ENCODE measurements at places on chromosomes 2 and 18. TPM values are rescaled to one million over a fixed set of nuclear protein-coding genes. Genes with fewer than 3 reads are reported as not detected.
A peak's percentile ranks its signal among the peaks of the same experiment; 100 is the strongest.

DNA sequence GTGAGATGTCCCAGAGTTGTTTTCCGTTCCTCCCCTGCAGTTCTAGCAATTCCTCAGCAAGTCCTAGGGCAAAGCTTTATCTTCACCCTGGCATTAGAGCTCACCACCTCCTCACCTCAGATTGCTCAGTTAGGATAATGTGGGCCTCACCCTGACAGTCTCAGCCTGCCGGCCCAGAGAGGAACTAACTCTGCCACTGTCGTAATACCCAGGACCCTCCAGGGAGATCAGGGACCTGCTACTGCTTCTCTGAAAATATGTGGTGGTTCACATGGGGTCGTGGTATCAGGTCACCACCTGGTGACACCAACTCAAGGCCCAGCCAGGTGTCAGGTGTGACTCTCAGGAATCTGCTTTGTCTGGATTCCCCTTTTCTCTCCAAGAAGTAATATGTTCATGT lies 120.7 kb downstream of the FEZ2 start:
- no peak for DNase-seq

- DNase-seq: no peak
These were observed 82.6 kb downstream of the ZNF532 start for GRCh38 chr18:58947136-58947732.

The GPR45 gene
- total RNA-seq: not detected

The FBXO15 gene
- total RNA-seq: 1.1 TPM

DNA sequence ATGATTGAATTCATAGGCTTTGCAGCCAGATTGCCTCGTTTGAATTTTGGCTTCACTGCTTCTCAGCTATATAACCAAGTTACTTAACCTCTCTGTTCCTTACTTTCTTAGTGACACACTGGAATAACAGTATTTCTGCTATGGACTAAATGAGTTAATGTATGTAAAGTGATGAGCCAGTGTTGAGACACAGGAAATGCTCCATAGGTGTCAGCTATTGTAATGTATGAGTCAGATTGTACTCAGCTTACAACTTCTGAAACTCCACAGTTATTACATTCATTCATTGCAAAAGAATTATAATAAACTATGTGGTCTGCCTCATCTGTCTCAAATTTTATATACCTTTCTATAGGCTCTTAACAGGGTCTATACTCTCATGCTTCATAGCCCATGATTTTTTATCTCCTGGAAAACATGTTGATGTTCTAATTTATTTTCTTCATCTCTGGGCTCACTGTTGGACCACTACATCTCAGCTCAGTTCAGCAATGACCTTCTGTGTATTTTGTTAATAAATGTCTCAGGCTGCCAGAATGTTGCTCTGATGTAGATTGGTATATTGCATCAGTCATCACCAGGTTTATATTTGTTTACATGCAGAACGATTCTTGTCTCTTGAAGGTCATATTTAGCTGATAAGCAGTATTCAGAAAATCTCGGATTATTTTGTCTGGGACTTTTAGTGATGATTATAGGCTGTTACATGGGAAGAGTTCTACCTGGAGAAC lies 76.2 kb downstream of the MAP3K20 start:
- DNase-seq: peak; percentile 87

- DNase-seq: no peak
These were observed 3.6 kb downstream of the LIMS2 start for GRCh38 chr2:127671557-127672302.

The CHPF gene
- total RNA-seq: 52.4 TPM

- DNase-seq: peak; percentile 66
These were observed 54.3 kb downstream of the CDK15 start for GRCh38 chr2:201860636-201861066.

- DNase-seq: no peak
These were observed 43.9 kb upstream of the GALR1 start for GRCh38 chr18:77205769-77206168.

- no peak for DNase-seq
These were observed 161.1 kb downstream of the GFPT1 start for GRCh38 chr2:69225933-69226332.

The THOC1 gene
- total RNA-seq: 43.0 TPM

DNA sequence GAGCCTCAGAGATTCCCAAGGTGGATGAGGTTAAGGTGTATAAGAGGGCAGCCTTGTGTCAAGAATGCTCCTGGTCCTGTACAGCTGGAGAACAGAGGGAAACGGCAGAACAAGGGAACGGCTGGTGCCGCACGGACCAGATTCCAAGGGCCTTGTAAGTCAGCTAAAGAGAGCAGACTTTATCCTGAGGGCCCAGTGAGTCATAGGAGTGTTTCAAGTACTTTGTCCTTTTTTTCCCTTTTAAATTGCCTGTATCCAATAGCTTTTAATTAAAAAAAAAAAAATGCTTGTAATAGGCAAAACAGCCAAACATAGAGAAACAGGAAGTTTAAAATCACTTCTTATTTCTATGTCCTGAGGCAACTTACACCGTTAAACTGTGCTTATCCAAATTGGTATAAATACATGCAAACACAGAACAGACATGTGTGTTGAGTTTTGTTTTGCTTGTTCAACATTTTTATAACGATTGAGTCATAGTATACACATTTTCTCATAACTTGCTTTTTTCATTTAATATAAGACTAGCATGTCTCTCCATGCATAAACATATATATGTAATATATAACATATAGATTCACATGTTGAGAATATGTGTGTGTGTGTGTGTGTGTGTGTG lies 42.1 kb upstream of the EVA1A start:
- no peak for DNase-seq

DNA sequence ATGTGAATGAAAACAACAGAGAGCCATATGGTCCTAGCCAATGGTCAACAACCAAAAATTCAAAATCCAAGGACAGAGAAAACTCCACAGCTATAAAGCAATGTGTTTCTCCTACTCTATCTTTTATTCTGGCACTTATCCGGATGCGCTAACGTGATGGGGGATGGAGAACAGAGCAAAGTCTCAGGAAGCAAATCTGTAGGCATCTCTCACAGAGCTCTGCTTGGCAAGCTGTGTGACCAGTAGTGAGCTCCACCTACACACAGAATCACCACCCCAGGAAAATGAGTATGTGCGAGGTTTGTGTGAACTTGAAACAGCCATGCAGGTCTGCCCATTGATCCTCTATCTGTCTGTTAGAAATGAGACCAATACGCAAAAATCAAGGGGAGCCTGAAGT lies 584.3 kb downstream of the BCL11A start:
- no peak for DNase-seq

DNA sequence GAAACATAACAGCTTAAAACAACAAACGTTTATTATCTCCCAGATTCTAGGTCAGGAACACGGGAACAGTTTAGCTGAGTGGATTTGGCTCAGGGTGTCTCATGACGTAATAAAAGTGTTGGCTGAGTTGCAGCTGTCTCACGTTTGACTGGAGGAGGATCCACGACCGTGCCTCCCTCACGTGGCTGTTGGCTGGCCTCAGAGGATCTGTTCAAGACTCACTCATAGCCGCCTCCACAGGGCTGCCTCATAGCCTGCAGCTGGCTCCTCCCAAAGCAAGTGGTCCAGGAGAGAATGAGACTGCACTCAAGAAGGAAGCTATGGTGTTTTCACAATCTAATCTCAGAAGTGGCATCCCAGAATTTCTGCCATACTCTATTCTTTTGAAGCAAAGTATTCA lies 167.1 kb downstream of the RPRM start:
- no peak for DNase-seq

DNA sequence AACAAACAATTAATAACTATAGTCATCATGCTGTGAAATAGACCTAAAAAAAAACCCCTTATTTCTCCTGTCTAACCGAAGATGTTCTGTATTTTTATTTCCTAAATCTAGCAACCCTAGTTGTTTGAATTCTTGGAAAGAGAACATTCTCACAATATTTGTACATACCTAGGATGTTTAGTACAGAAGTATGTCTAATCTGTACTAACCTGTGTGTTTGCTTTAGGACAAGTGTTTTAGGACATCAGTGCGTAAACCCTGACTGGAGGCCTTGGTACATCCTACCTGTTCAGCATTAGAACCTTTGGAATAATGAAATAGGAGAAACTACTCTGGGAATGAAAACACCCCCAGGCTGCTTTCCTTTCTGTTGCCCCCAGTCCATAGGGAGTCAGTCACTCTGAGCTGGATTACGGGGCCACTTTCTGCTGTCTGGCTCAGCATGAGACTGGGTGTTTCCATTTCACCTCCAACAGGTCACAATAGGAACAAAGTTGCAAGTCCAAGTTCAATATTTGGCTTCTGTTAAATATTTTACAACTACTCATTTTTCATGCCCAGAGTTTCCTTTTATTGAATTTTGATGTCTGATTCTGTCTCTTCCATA lies 114.7 kb downstream of the MTX2 start:
- no peak for DNase-seq
